ENCODE measurements at places on chromosomes 7 and 10.
A peak's percentile ranks its signal among the peaks of the same experiment; 100 is the strongest.

- no peak for DNase-seq
These were observed 107.0 kb downstream of the WDR37 start for GRCh38 chr10:1163204-1163660.

DNA sequence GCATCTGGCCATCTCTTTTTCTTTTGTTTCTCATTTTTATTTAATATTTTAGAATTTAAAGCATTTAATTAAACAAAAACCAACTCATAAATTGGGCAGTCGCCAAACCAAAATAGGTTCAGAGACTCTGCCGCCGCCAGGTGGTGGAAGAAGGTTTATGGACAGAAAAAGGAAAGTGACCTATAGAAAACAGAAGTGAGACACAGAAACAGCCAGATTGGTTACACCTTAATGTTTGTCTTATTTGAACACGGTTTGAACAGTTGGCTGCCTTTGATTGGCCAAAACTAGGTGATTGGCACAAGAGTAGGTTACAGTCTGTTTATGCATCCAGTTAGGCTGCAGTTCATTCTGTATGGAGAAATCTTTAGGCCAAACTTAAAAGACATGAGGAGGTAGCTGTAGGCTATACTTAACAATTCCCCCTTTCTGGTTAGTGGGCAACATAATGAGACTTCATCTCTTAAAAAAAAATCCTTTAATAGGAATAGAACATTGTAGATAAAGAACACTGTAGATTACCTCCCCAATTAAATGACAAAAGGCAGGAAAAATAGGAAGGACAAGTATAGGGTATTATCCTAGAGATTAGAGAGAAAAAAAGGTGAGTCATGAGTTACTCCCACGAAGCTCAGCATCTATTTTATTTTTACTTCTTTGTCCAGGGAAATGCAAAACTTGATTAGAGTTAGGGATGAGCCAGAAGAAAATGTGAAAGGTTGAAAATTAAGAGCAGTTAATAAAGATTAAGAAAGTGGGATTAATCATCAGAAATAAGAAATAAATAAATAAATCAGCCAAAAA lies 23.9 kb upstream of the CYCS start:
- no peak for DNase-seq

GRCh38 chr7:87767827-87768226 lies 108.3 kb downstream of the SLC25A40 start:
- no peak for DNase-seq

- no peak for DNase-seq
These were observed 765.3 kb downstream of the REEP3 start for GRCh38 chr10:64286533-64286932.

DNA sequence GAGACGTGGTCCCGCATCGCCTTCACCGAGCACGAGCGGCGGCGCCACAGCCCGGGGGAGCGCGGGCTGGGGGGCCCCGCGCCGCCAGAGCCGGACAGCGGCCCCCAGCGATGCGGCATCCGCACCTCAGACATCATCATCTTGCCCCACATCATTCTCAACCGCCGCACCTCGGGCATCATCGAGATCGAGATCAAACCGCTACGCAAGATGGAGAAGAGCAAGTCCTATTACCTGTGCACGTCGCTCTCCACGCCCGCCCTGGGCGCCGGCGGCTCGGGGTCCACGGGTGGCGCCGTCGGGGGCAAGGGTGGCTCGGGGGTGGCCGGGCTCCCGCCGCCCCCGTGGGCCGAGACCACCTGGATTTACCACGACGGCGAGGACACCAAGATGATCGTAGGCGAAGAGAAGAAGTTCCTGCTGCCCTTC lies 737 bp downstream of the CNNM2 start:
- peak; percentile 4 for DNase-seq

DNA sequence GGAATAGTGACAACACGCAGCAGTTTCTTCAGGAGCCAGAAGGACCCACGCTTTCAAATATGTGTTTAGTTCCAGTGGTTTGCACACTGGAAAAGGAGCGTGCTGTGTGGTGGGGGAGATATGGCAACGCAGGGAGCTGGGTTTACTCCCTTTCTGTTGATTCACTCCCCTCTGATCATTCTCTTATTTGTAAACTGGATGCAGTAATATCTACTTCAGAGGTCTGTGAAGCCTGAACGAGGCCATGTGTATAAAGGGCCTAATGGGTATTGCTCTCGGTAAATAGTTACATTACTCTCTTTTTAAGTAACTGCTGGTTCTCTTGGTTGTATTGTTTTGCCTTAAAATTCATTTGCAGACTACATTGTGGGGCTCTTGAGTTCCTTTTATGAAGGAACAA lies 19.2 kb downstream of the RBM17 start:
- DNase-seq: no peak

GRCh38 chr10:114539623-114540022 lies 118.5 kb downstream of the ABLIM1 start:
- no peak for DNase-seq

DNA sequence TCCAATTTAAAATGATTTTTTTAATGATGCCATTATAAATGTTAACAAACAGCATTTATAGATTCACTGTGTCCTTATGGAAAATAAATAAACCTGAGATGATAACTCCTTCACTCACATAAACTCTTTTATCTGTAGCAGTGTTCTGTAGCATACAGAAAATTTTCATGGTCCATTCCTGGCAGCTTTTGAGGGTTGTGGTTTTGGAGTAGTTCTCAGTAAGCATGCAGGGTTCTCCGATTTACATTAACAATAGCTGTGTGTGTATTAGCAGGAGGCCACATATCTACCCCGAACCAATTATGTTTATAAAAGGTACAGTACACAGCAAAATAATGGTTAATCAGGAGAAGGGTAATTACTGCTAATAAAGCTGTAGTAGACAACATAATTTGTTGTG lies 162.7 kb downstream of the CDCA7L start:
- DNase-seq: no peak

All from activated T-helper 1 cell treated with Interleukin-2 at 50 U/mL for 16 hours (primary cell).